ENCODE measurements at places on chromosomes 5 and 9. TPM values are rescaled to one million over a fixed set of nuclear protein-coding genes. Genes with fewer than 3 reads are reported as not detected.

The LURAP1L gene
- total RNA-seq: 2.8 TPM

The ENTPD2 gene
- not detected for total RNA-seq

The FAXDC2 gene
- total RNA-seq: 8.5 TPM

The DDX46 gene
- total RNA-seq: 20.0 TPM

The TAF1L gene
- total RNA-seq: not detected

The CCNI2 gene
- total RNA-seq: not detected

The SCGB3A2 gene
- not detected for total RNA-seq

All from myometrial cell (primary cell).